ENCODE measurements at places on chromosomes 11 and 22.

GRCh38 chr11:94525546-94526324 lies 13.5 kb downstream of the C11orf97 start:
- DNase-seq, result peak; percentile 61

DNA sequence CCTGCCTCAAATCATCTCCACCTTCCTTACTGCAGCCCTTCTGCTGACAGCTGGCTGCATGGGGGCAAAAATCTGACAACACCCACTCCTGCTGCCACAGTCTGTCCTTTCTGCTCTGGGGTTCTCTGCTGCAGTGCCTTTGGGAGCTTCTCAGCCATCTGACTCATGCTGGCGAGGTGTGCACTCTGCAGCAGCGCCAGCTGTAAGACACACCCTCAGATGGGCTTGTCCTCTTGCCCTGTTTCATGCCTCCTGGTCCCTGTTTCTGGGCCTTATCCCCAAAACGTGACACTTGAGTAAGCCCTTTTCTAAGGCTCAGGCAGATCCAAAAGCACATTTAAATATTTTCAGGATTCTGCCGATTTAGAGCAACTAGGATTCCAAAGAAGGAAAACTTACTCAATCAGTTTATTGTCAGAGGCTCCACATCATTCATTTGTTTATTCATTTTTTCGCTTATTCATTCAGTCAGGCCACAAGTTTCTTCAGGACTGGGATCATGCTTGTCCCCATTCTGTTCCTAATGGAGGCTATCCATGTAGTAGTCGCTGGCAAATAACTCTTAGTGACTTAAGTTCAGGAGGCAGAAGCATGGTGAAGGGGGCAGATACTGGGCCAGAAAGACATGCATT lies 60.2 kb downstream of the SMIM38 start:
- DNase-seq, result no peak

DNA sequence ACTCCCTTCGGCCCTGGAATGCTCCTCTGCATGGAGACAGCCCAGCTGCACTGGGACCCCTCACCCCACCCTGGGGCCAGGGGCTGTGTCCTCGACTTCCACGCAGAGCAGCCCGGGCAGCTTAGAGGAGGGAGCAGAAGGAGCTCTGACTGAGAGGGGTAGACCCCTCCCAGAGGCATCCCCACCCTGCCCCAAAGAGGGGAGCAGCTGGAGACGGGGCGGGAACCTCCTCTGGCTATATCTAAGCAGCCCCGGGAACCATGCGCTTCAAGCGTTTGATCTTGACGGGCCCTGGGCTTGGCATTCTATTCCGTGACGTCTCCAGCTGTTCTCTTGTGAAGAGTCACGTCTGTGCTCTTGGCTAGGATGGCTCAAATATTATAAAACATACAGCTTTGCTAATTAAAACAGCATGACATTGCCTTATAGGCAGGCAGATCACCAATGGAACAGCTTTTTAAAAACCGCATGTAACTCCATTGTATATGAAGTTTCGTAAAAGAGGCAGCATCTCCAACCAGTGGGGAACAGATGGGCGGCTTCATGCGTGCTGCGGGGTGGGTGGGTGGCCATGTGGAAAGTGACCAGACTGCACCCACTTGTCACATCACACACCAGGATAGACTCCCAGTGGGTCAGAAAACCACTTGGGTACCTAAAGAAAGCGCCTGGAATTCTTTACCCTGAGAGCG lies 7.7 kb downstream of the KCNQ1 start:
- DNase-seq, result no peak

GRCh38 chr11:14518820-14519219 lies 1.4 kb downstream of the PSMA1 start:
- no peak for DNase-seq

GRCh38 chr11:10693509-10694081 lies at the start of gene IRAG1:
Gene IRAG1, minus strand, starts transcription at chr11:10693755. Its CDS starts 153 bp downstream, at chr11:10693602.
- DNase-seq, result no peak

GRCh38 chr11:61691380-61692156 lies 11.4 kb downstream of the DAGLA start:
- no peak for DNase-seq

DNA sequence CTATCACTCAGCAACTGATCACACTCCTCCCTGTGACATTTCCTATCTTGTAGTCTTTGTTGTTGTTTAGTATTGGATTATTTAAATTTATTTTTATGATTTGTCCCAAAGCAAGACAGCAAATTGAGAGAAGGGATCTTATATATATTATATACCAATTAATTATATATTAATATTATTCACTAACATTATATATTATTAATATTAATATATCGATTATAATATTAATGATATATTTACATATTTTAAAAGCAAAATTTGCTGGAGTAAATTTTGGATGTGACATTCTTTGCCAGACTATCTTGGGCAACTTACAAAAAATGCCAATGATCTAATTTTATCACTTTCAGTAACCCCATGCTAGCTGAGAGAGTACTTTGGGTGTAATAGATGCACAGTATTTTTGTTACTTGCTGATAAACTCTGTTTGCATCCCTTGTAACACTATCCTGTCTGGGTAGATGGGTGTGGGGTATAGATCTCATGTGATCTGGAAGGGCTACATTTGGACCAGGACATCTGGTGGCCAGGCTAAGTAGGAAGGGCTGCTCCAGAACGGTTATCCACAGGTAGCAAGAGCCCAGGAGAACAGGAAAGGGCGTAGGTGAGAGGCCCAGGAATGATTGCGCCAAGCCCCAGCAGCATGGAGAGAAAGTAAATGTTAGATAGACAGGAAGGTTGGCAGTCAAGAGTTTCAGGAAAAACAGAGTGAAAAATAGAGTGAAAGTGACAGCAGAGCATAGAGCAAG lies 608.6 kb upstream of the KIRREL3 start:
- DNase-seq, result no peak

DNA sequence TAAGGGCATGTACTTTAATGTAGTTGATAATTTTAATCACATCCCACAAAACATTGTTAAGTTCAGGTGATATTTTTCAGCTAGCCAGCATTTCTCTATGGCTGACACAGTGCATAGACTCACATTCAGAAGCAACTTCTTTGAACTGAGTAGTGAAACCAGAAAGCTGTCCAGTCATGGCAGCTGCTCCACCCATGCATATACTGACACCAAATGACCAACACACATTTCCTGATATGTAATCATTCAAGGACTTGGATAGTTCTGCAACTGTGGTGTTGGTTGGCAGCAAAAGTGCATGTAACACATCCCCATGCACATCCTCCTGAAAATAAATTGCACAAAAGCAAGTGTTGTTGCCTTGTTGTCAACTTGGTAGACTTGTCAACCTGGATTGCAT lies 39.7 kb downstream of the CALCA start:
- DNase-seq, result no peak

DNA sequence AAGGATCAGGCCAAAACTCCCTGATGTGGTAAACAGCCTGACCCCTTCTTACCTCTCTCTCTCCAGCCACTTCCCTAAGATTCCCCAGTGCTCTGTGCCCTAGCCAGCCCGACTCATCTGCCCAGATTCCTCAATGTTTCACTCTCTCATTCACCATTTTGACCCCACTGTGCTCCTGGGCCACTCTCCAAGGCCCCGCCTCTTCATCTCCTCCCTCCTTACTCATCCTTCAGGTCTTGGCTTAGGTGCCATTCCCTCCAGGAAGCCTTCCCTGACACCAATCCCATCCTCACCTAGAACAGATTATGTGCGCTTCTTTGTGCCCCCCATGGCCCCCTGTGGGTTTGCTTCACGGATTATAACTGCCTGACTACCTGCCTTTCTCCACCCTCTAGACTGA lies 13.2 kb downstream of the SLC43A3 start:
- no peak for DNase-seq

- DNase-seq, result no peak
Measured at GRCh38 chr11:95245038-95245437, 14.0 kb upstream of the SESN3 start.

DNA sequence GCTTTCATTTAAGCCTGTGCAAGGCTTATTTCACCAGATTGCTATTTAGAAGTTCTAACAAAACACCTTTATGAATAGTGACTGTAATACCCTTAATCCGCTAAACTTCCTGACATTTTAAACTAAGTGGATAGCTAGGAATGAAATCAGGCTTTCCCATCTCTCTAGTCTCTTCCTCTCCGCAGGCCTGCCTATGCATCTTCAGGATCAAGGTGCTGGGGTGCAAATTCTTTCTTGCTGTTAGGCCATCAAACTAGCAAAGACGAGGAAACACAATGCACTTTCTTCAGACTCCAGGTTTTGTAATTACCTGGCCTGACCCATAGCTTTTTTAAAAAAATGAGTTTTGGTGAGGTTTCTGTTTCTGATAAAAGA lies 149.4 kb downstream of the DBX1 start:
- no peak for DNase-seq

- no peak for DNase-seq
Measured at GRCh38 chr22:19793161-19793560, 32.6 kb downstream of the TBX1 start.

DNA sequence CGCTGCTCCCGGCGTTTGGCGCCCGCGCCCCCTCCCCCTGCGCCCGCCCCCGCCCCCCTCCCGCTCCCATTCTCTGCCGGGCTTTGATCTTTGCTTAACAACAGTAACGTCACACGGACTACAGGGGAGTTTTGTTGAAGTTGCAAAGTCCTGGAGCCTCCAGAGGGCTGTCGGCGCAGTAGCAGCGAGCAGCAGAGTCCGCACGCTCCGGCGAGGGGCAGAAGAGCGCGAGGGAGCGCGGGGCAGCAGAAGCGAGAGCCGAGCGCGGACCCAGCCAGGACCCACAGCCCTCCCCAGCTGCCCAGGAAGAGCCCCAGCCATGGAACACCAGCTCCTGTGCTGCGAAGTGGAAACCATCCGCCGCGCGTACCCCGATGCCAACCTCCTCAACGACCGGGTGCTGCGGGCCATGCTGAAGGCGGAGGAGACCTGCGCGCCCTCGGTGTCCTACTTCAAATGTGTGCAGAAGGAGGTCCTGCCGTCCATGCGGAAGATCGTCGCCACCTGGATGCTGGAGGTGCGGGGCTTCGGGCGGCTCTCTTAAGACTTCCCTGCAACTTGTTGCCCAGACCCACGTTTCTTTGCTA lies at the start of gene CCND1:
CCND1 (plus strand) TSS at position 162 of the 587 bp plus-strand sequence; CDS start at position 320, 158 bp downstream.
- peak; percentile 85 for DNase-seq

- DNase-seq, result no peak
Measured at GRCh38 chr11:3865388-3866193, 10.1 kb downstream of the STIM1 start.

DNA sequence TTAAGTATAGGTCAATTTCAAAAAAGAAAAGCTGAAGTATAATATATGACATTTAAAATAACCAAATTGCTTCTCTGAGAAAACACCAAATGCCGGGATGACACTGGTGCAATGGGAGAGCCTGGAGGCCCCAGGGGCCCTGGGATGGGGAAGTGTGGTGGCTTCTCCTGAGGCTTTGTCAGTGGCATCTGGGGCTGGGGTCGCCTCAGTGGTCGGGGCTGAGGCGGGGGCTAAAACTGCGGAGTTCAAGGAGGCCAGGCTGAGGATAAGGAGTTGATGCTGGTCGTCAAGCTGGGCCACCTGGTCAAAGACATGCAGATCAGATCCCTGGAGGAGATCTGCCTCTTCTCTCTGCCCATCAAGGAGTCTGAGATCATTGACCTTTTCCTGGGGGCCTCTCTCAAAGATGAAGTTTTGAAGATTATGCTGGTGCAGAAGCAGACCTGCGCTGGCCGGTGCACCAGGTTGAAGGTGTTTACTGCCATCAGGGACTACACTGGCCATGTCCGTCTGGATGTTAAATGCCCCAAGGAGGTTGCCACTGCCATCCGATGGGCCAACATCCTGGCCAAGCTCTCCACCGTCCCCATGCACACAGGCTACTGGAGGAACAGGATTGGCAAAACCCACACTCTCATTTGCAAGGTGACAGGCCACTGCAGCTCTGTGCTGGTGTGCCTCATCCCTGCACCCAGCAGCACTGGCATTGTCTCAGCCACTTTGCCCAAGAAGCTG lies 660.1 kb upstream of the CCDC179 start:
- DNase-seq, result no peak

Data from SK-N-MC (cell line).